ENCODE measurements at places on chromosomes 11 and 22. TPM values are rescaled to one million over a fixed set of nuclear protein-coding genes. Genes with fewer than 3 reads are reported as not detected.

DNA sequence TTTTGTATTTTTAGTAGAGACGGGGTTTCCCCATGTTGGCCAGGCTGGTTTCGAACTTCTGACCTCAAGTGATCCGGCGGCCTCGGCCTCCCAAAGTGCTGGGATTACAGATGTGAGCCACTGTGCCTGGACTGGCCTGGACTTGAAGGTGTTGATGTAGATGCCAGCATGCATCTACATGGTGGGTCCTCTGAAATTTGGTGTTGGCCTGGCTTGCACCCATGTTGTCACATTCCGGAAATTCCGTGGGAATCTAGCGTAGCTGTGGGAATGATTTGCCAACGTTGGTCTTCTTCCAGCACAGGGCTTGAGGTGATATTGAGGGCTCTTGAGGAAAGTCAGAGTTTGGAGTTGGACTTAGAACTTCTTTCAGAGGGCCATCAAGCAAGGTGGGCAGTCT, 6.5 kb downstream of the PACS1 start:
- DNase-seq: no peak

GRCh38 chr11:60910711-60911380, 3.1 kb upstream of the TMEM109 start:
- no peak for DNase-seq

GRCh38 chr11:13000721-13001120, 8.4 kb upstream of the RASSF10 start:
- DNase-seq: no peak

- no peak for DNase-seq
These were observed at the start of gene POU2AF3 for GRCh38 chr11:111298413-111299100. TSS of gene POU2AF3 (plus strand) at chr11:111298546. CDS start at chr11:111298582, 36 bp downstream.

DNA sequence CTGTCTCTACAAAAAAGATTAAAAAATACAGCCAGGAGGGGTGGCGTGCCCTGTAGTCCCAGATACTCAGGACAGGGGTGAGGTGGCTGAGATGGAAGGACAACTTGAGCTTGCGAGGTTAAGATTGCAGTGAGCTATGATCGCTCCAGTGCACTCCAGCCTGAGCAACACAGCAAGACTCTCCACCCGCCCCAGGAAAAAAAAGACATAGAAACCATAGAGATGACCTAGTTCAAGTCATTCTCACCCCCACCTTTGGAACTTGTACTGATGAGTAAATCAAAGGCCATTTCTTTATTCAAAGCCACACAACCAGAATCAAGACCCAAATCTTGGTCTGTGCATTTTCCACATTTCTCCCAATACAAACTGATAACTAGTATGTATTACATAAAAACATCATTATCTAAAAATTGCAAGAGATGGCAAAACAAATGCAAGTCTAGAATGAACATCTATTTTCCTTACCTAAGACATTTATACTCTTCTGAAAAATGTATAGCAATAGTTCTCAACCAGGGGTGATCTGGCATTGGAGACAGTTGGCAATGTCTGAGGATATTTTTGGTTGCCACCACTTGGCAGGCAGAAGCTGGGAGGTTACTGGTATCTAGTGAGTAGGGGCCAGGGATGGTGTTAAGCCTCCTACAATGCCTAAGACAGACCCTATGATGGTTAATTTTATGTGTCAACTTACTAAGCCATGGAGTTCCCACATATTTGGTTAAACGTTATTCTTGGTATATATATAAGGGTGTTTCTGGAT, 34.6 kb downstream of the LGR4 start:
- DNase-seq: no peak

DNA sequence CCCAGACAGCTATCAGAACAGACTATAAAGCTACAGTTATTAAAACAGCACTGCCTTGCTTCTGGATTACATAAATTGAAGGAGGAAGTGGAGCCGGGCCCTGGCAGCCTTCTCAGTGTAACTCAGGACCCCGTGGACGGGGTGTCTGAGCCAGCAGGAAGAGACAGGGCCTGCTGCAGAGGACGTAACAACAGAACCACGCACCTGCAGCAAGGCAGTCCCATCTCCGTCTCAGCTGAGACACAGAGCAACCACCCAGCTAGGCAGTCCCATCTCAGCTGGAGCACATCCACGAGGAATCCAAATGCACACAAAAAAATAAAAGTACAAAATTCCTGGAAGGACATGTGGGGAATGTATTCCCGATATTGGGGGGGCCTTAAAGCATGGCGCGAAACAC, 17.1 kb upstream of the KRTAP5-6 start:
- DNase-seq: no peak

DNA sequence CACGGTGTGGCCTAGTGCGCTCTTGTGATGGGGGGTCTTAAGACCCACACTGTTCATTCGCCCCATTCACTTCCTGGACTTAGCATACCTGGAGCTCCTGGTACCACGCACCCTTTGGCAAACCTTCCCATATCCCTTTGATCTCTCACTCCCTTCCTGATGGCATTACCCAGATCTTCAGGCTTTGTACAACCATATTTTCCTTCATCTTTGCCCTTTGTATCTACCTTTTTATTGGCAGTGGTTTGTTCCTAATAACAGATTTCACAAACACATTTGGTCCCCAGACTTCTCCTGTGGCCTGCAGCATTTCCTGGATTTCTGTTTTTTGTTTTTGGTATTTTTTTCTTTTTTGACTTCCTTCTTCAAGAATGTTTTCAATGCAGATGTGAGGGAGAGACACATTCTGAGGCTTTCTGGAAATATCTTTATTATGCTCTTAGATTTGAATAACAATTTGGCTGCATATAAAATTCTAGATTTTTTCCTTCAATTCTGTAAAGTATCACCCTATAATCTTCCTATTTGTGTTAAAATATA, 16.1 kb upstream of the IFITM3 start:
- DNase-seq: peak; percentile 17

DNA sequence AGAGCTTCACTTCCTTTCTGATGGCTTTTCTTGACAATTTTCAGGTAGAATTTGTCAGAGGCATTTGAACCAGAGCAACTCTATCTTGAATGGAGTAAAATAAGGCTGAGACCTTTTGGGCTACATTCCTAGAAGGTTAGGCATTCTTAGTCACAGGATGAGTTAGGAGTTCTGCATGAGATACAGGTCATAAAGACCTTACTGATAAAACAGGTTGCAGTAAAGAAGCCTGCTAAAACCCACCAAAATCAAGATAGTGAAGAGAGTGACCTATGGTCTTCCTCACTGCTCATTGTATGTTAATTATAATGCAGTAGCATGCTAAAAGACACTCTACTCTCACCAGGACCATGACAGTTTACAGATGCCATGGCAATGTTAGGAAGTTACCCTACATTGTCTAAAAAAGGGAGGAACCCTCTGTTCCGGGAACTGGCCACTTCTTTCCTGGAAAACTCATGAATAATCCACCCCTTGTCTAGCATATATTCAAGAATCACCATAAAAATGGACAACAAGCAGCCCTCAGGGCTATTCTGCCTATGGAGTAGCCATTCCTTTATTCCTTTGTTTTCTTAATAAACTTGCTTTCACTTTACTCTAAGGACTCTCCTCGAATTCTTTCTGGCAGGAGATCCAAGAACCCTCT, 1519.7 kb upstream of the TENM4 start:
- no peak for DNase-seq

DNA sequence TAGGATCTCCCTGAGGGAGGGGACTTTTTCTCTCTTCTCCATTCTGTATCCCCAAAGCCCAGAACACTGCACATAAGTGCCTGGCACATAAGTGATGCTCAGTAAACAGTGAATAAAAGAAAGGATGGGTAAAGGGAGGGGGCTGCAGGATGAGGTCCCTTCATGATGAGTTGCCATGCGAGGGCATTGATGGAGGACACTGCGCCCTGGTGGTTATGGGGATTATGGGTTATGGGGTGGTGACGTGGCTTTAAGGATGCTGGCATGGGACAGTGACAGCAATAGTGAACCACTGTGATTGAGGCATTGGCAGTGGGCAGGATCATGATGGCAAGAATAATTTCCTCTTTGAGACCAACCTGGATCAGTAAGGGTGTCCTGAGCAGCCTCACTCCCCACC, 43.9 kb upstream of the LRRC32 start:
- DNase-seq: no peak

DNA sequence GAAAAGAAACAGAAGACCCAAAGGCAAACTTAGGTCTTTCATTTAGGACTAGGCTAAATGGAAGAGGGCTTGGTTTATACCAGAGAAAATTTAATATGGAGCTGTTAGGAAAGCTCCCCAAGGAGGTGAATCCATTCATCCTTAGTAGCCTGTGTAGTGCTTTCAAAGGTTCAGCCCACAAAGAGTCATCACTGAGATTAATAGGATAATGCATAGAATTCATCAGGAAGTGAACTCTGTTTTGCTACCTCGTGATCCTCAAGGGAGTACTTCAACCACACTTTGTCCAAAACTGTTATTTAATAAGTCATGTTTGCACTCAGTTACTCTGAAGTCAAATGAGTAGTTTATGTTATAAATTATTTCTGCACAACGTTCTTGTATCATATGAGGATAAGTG, 43.3 kb upstream of the MMP7 start:
- DNase-seq: no peak

DNA sequence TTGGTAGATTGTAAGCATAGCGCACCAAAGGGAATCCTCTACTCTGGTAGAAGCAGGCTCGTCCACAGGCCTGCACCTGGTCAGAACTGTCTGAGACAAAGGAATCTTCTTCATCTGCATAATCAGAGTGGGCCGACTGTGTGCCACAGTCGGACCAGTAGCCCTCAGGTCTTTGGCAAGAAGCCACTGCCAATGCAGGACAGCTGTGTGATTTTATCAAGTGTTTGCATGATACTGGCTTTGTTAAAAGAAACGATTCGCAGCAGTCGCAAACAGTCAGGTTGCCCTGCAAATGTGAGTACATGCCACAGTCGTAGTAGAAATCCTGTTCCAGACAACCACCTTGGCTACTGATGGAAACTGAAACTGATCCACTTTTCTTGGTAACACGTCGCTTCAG, 4.9 kb upstream of the CCDC34 start:
- DNase-seq: no peak

DNA sequence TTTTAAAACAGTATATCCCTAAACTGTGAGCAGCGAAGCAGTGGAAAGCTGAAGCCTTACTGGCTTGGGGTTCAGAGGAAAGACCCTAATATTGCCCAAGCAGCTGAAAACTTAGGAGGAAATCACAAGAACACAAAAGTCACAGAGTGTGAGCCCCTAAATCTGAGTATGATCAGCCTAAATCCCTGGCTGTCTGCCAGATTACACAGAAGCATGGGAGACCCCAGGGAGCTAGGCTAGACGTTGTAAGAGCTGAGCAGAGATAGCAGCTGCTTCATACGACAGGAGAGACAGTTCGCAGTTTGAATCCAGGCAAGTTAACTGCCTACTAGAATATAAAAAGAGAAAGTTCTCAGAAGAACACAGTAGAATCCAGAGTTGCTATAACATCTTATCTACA, 81.2 kb downstream of the PACS1 start:
- DNase-seq: no peak

DNA sequence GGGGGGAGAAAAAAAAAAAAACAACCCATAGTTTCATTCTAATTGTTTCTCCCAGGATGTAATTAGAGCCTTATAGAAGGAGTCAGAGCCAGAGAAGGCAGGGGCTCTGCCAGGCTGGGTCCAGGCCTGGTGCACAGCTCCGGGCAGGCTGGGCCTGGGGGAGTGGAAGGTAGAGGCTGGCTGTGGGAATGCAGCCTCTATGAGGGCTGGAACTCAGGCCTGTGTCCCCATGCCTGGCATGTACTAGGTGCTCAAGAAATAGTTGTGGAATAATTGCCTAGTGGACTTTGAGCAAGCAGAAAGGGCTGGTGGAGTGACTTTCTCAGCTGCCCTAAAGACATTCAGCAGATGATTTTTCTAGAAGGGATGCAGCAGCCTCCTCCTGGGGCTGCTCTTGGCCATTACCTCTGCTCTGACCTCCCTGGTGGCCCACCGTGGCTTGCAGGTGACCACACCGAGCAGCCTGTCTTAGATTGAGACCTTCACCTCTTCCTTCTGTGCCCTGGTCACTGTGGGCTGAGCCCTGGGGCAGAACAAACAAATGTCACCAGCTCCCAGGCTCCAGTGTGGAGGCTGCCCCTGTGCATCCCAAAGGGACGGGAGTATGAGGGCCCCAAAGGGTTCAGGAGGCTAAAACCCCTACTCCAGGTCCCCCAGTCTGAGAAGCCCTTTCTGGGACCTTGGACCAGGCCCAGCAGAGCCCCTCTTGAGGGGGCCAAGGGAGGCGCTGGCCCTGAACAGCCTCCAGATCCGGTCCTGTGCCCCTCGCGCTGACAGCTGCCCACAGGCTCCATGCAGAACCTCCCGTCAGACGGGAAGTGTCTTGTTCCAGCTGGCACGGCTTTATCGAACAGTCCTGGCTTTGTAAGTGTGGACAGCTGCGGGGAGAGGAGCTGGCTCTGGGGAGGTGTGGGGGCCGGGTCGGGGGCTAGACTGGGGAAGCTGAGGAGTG, 18.8 kb downstream of the MYEOV start:
- DNase-seq: no peak

GRCh38 chr22:38069372-38070249, 12.4 kb downstream of the PICK1 start:
- peak; percentile 21 for DNase-seq

DNA sequence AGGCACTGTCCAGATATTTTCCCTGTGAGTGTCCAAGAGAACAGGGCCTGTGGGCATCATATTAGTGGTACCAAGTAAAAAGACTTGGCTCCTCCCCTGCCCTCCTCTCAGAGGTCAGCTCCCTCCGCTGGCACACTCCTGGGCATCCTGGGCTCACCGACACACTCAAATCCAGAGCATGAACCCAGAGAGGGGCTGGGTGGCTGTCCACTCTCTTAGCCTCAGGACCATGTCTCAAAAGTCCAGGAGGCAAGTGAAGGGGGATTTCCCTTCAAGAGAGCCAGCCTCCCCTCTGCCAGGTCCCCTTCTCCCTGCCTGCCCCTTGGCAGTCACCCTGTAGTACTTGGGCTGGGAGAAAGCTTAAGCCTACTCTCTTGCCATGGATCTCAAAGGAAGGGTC, 10.3 kb downstream of the BCL9L start:
- no peak for DNase-seq

- no peak for DNase-seq
These were observed 21.9 kb downstream of the DRICH1 start for GRCh38 chr22:23609983-23610781.

GRCh38 chr22:37068859-37069258, 17.3 kb downstream of the KCTD17 start:
- no peak for DNase-seq

- DNase-seq: peak; percentile 69
These were observed 22.2 kb upstream of the CBX7 start for GRCh38 chr22:39174498-39175352.

Gene MS4A4A
- total RNA-seq: 31.9 TPM

Gene EXPH5
- total RNA-seq: 22.4 TPM

Gene ART1
- not detected for total RNA-seq

Gene PPP1R14B
- 87.5 TPM for total RNA-seq

Gene MPPED2
- 1.6 TPM for total RNA-seq

Gene TMPRSS5
- total RNA-seq: 0.81 TPM

Gene GAB4
- total RNA-seq: not detected

Gene TRIM6
- 4.6 TPM for total RNA-seq

Gene SLC22A9
- not detected for total RNA-seq
